ENCODE measurements at places on chromosomes 16 and 17.

GRCh38 chr17:62119373-62119772 is 54.3 kb upstream of the MED13 start:
- no peak for DNase-seq

DNA sequence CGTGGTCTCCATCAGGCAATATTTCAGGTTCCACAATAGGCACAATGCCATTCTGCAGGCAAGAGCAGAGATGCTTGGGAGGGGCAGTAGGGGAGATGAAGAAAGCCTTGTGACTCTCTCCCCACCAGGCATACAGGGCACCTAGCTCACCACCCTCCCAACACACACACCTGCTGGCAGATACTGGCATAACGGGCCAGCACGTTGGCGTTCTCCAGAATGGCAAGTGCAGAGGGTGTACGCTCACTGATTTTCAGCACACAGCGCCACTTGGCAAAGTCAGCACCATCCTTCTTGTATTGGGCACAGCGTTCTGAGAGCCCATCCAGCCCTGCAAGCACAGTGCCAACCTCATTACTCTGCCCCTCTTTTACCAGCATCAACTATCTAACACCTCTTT is 2.2 kb downstream of the ALDOC start:
- DNase-seq = no peak

DNA sequence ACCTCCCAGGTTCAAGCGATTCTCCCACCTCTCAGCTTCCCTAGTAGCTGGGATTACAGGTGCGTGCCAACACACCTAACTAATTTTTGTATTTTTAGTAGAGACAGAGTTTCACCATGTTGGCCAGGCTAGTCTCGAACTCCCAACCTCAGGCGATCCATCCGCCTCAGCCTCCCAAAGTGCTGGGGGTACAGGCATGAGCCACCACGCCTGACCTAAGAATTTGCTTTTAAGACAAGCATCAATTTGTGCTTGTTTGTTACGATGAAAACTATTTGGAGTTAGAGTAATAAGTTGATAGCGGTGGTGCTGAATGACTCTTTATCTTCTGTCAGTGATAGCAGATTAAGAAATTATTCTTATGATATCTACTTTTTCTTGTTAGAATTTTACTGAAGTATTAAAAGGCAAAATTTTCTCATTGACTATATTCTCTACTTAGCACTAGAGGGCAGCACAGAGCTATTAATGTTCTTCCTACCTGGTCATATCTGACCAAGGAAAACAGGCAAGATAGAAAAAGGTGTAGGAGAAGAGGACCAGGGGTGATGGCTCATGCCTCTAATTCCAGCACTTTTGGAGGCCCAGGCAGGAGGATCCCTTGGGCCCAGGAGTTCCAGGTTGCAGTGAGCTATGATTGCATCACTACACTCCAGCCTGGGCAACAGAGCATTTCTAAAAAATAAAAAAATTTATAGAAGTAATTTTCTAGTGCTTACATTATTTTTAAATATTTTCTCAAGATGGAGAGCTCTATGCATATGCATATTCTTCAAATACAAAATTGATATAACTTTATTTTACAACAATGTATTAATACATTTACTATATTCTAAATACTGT is 24.5 kb downstream of the STXBP4 start:
- no peak for DNase-seq

DNA sequence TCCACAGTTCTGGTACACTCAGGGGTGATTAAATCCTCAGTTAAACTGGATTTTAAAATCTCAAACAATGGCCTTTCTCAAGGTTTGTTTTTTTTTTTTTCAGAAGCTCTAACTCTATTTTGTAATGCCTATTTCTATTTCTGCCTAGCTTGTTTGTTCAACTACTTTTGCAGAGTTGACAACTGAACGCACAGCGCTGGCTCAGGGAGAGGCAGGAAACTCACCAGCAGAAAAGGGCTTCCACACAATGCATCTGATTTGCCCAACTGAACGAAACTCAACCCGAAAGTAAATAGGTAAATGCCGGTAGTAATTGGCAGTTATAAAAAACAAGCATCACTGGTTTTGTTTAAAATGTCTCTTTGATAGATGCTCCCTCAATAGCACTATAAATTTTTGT is 52.7 kb upstream of the CNEP1R1 start:
- no peak for DNase-seq

- no peak for DNase-seq
These were observed 13.5 kb upstream of the PRKAR1A start for GRCh38 chr17:68498479-68499326.

- no peak for DNase-seq
These were observed 5.0 kb upstream of the TNFRSF13B start for GRCh38 chr17:16976725-16977550.

DNA sequence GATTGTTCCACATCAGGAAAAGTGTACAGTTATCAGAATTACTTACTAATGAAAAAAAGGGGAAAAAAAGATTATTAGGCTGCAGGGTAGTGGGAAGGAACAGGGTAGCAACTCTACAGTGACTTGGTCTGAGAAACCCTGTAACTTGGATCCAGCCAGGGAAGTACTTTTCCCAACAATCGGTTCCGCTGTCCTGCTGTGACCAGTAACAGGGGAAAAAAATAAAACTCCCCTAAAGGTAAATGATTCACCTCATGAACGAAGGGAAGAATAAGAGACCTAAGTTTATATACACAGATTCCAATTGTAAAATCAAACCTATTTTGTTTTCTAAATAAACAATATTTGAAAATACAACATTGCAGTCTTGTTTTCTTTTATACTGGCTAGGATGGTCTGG is 189.9 kb downstream of the WWOX start:
- no peak for DNase-seq
